Sciatic nerve (tissue), 2 donors: ENCODE measurements at places on chromosomes 6 and 20.

GRCh38 chr6:134312038-134312660 is 5.8 kb downstream of the SGK1 start:
- no peak for DNase-seq

DNA sequence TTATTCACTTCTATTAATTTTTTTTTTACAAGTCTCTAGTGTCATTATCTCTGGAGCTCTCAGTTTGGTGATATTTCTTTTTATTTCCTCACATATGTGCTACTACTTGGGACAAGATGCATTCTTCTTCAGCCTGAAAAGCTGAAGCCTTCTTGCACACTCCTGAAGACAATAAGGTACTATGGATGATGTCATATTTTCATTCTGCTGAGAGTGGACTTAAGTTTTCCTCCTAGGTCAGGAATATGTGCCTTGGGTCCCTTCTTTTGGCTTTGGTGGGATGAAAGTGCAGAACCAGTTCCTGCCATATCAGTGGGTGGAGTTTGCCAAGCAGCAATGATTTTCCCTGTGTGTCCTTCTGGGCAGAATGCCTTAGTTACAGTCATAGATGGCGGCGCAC is 188.7 kb upstream of the EYA4 start:
- DNase-seq: no peak

DNA sequence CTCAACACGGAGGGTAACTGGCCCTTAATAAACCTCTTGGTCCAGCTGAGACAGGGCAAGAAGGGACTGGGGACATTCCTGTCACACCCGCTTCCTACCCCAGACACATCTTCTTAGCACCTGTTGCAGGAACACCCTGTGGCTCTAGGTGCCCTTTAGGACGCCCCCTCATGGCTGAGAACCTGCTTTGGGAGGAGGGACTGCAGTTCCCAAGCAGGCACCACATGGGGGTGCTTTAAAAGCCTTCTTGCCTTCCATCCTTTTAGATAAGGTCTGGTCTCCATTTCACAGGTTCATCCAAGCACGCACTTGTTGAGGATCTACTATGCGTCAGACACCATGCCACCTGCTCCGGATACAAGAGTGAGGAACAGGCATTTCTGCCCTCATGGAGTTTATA is 26.6 kb downstream of the NSFL1C start:
- DNase-seq: no peak

- DNase-seq: no peak
These were observed 9.8 kb upstream of the TASP1 start for GRCh38 chr20:13648291-13649228.

DNA sequence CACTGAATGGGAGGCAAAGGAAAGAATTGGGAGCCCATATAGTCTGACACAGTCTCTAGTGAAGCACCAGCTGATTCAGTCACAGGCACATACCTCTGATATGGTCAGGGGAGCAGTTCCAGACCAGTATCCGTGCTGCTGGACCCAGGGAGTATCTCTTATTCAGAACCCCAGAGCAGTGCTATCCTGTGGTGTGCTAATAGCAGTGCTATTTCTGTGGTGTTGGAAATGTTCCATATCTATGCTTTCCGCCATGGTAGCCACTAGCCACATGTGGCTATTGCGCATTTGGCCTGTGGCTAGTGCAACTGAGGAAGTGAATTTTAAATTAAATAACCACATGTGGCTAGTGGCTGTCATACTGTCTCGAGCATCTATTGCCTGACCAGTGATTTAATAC is 11.0 kb downstream of the SCUBE3 start:
- DNase-seq: no peak

DNA sequence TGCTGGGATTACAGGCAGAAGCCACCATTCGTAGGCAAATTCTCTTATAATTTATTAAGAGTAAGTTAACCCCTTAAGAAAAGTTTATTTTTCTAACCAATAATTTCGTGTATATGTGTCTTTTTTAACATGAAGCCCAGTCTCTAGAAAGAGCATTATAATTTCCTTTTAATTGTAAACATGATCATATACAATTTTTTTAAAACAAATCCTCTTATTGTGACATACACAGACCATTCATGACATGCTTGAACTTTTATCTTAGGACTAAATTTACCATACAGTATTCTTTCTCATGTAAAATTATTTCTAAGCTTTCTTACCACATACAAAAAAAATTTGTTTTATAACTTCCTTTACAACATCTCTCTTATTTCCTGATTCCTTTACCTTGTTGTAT is 6.7 kb downstream of the ACOT13 start:
- DNase-seq: no peak

DNA sequence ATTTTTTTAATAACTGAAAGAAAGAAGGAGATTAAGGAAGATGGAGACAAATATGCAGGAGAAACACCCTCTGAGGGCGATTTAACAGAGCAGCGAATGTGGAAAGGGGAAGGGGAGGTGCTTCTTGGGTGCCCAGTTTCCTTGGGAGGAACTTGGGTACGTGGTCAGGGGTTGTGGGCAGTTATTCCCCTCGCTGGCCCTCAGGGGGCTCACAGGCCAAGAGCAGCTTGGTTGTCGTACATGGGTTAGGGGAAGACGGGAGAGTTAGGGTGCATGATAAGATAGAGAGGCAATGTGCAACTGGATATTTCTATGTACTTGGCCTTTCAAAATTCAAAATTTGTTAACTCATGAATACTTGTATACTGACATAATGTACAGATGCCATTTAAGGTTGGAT is 7.0 kb upstream of the TUBB2A start:
- DNase-seq: no peak

GRCh38 chr20:1526310-1526709 is 31.2 kb downstream of the SIRPD start:
- no peak for DNase-seq

GRCh38 chr6:47780510-47781356 is 1.1 kb upstream of the OPN5 start:
- no peak for DNase-seq

GRCh38 chr6:27422651-27423332 is 34.2 kb downstream of the ZNF391 start:
- no peak for DNase-seq

DNA sequence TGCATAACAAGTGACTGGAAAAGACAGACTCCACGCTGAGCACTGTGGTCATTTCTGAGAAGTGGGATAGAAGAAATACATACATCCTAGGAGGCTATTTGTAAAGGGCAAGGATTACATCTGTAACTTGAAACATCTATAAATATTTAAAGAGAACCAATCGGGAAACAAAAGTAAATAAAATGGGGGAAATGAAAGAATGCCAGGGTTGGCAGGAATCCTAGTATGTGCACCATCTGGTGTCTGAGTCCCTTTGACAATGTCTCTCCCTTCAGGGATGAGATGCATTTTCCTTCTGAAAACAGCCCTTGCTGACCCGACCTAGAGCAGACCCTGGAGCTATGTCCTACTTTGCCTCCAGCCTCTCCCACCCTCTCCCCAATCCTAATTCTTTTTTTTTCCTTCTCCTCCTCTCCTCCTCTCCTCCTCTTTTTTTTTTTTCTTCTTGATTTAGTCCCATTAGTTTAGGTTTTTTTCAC is 53.2 kb downstream of the VSTM2L start:
- DNase-seq: no peak

GRCh38 chr20:54608039-54608745 is 132.8 kb downstream of the DOK5 start:
- DNase-seq: no peak

GRCh38 chr6:110944681-110945151 is 13.8 kb upstream of the GTF3C6 start:
- DNase-seq: no peak

- DNase-seq: no peak
These were observed 51.9 kb upstream of the MCUR1 start for GRCh38 chr6:13866301-13866700.

DNA sequence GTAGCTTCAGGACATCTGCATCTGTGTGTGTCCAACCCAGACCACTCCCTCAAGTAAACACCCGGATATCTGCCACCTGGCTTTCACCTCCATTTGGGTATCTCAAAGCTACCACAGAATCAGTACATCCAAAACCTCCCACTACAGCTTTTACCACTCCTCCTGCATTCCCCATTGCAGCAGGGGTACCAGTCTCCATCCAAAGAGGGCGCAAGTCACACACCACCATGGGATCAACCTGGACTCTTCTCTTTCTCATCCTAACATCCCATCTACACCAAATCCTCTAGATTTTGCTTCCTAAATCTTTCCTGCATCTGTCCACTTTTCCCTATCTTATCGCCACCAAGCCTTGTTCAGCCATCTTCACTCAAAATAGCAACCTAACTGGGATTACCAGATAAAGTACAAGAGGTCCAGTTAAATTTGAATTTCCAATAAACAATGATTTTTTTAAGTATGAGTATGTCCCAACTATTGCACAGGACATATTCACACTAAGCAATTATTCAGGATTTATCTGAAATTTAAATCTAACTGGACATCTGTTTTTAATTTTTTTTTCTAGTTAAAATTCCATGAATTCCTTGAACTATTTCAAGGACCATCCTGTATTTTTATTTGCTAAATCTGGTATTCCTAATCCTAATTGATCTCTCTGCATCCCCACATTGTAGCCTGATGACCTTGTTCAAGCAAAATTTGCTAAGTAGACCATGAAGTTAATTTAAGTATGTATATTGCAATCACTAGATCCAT is 164.3 kb upstream of the MLN start:
- peak; percentile 1 for DNase-seq

DNA sequence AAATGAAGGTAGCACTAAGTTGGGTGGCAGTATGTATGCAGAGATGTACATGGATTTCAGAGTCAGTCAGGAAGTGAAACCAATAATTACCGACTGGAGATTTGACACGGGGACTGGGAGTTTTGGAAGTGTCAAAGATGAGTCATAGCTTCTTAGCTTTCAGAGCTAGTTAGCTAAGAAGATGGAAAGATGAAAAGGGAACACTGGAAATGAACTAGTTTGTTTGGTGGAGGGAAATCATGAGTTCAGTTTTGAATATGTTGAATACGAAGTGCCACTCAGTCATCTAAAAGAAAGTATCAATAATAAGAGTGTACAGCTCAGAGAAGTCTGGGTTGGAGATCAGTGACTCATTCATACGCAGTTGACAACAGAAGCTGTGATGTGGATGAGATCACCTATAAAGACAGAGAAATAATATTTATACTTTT is 7.5 kb downstream of the ESF1 start:
- no peak for DNase-seq

DNA sequence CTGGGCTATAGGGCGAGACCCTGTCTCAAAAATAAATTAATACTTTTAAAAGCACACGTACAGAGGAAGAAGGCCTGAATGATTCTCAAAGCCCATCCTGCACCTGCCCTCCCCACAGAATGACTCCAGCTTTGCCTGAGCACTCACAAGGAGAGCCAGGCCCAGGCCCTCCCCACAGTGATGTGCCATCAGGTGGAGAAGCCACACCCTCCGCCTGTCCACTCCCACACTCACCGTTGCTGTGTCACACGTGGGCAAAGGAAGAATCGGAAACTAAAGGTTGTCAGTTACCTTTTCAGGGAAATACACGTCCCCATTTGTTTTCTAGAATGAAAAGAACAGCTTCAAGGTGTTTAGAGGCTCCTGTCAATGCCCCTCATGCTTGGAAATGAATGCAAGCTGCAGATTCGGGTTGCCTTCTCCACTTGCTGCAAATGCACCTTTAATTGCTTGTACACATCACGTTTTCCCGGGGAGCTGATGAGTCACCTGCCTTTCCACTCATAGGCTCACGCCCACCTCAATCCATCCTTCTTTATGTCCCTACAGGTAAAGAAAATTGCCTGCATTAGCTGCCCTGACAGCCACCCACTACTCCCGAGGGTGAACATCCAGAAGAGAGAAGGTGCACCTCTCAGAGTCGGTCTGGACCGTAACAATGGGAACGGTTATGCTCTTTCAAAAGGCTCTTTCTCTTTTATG is 45.5 kb upstream of the AFDN start:
- no peak for DNase-seq

DNA sequence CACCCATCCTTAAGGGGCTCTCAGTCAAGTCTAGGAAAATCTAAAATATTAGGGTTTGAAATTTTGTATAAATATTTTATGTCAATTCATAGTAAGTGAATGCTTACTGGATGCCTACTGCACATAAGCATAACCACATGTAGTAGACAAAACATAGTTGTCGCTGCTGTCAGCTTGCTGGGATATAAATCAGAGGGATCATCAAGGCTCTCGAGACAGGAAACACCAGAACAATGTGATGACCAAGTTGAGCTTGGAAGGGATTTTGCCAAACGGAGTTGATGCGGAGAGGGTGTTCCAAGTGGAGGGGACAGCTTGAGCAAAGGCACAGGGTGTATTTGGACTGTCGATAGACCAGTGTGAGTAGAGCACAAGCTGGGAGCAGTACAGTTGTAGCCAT is 105.8 kb upstream of the SUPT3H start:
- DNase-seq: no peak

GRCh38 chr6:11970114-11970513 is 42.0 kb upstream of the HIVEP1 start:
- DNase-seq: no peak

DNA sequence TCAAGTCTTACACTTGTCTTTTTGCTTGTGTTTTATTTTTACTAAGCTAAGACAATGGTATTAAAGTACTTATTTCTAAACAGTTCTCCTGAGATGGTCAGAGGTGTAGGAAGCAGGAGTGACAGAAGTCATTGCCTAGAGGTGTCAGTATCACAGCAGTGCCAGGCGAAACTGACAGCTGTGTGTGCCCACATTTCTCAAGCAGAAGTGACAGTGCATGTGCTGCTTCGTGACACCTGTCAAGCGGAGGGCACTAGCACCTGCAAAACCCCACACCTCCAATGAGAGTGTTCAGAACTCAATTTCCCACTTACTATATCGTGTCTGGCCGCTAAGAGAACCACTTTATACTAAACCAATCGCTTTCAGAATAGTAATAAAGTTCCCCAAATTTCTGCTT is 82.8 kb downstream of the SLC23A2 start:
- no peak for DNase-seq

GRCh38 chr20:44195605-44196004 is 8.6 kb upstream of the JPH2 start:
- DNase-seq: no peak

- DNase-seq: peak; percentile 32
These were observed 762 bp downstream of the LSM2 start for GRCh38 chr6:31805939-31806469.

DNA sequence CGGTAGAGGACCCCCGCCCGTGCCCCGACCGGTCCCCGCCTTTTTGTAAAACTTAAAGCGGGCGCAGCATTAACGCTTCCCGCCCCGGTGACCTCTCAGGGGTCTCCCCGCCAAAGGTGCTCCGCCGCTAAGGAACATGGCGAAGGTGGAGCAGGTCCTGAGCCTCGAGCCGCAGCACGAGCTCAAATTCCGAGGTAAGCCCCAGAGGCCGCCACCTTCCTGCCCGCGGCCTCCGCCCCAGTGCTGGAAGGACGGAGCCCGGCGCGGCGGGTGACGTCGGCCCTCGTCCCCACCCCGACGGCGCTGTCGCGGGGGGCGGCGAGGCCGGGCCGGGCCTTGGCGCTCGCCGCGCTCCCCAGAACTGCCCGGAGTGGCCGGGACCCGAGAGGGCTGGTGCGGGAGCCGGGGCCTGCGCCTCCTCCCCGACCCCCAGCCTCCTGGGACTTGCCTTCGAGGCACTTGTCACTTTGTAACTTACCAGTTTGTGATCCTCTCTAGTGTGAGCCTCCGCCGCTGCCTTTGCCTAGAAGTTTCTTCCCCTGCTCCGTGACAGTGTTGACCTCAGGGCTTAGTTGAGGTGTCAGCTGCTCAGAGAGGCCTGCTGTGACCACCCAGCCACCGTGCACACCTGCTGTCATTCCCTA is 417 bp downstream of the VAPB start:
- DNase-seq: peak; percentile 62
